ENCODE measurements at places on chromosomes 5 and 9.

GRCh38 chr5:64158827-64159226, 6.8 kb upstream of the RNF180 start:
- DNase-seq, result no peak

DNA sequence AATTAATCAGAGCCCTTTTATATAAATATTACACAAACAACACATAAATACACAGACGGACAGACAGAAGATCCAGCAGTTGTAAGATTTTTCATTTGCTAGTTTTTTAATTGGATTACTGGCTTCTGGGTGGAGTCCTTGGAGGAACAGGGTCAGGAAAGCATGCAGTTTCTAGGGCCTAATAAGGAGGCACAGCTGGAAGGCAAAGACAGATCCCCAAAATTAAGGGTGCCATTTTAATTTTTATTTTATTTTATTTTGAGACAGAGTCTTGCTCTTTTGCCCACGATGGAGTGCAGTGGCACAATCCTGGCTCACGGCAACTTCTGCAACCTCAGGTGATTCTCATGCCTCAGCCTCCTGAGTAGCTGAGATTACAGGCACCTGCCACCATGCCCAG, 49.5 kb downstream of the PTGS1 start:
- DNase-seq, result no peak

GRCh38 chr9:82152181-82152580, 163.6 kb downstream of the SPATA31D1 start:
- DNase-seq, result no peak

GRCh38 chr5:139481122-139481533, 1.4 kb downstream of the STING1 start:
- DNase-seq, result no peak

GRCh38 chr9:2424619-2425033, 197.0 kb upstream of the VLDLR start:
- DNase-seq, result no peak

DNA sequence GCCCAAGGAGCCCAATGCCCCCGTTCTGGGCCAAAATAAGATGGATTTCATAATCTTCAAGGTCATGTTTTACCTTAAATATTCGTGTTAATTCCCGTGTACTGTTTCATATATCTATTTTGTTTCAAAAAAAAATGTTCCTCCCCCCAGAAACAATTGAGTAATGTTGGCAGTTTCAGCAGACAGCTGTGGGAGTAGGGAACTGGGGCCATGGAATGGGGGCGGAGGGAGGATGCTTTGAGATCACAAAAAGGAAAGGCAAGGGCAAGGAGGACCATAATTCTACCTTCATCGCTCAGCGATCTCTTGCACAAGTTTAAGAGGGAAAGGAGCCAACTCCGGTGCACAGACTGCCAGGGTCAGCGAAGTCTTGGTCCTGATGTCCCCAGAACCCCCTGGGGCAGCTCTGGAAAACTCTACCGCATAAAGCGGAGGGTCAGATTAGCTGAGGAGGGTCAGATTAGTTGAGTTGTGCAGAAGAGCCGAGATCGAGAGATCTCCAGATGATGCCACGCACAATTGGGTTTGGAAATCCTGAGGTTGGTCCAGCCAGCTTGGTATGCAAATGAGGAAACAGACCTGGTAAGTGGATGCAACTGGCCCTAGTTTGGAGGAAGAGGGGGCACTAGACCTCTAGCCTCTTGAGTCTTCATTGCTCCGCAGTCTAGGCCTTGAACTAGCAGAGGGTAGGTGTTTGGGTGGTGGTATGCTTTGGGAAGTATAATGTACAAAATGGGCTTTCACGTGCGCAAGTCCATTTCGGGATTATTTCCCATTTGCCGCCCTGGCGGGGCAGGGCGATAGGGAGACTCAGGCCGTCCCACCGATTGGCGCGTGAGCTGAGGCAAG, 24.0 kb downstream of the CDKN2A start:
- no peak for DNase-seq

- DNase-seq, result no peak
Observed at GRCh38 chr9:115910959-115911358, 242.6 kb upstream of the PAPPA start.

DNA sequence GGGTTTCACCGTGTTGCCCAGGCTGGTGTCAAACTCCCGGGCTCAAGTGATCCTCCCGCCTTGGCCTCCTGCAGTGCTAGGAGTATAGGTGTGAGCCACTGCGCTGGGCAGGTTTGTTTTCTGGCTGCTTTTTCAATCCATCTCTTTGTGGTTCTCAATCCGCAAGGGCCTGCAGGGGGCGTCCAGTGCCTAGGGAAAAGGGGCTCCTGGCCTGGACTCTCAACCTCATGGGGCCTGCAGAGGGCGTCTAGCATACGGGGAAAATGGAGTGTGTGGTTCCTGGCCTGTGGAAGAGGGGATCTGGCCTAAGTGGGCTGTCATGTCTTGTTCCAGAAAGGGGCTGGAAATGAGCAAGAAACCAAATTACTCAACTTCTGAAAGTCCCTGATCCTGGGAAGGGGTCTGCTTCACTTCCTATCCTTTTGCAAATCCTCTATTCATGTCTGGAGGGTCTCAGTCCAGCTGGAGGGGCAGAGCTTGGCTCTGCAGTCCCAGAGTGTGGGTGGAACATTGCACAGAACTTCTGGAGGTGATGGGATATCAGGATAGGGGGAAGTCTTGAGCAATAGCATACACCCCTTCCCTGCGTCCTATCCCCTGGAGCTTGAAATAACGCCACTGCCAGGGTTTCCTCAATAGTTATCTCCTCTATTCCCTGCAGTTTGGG, 12.7 kb upstream of the CCL27 start:
- no peak for DNase-seq

DNA sequence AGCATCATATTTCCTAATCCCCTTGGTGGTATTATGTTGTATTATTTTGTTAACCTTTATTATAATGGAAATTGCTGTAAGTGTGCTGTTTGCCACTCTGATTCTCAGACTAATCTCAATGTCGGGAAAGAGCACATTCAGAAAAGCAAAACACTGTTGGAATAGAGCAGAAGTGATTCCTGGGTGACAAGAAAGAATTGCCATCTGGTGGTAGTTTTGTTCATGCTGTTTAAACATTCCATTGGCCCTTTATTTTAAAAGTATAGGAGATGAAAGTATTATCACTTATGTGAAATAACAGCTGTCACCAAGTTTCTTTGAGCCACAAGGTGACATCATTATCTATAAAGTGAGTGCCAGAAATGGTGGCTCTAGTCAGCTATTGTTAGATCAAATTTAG, 301.3 kb upstream of the SGCD start:
- DNase-seq, result no peak

DNA sequence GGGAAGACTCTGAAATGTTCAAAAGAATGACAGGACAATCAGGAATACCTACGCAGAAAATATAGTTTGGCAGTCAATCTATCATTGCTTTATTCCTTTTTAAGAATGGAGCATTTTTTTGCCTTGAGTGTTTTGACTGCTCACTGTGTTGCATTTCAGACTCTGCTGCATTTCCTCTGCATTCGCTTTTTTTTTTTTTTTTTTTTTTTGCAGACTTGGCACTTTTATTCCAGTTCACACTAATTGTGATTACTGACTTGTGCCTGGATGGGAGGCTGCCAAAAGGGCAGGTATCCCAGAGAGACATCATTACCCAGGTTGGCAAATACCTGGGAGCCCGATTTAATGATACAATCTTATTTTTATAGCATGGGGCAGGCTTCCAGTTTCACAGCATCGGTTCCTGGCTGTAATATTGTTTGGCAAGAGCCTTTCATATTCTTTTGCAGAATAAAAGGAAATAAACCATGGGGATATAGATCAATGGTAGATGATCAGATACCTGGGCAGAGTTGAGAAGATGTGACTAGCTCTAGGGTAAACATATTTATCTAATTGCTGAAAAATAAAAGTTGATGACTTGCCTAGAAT, 1132.6 kb downstream of the MAT2B start:
- DNase-seq, result no peak

All from vagina (tissue), 2 donors.